ENCODE measurements at places on chromosomes 2 and 18. TPM values are rescaled to one million over a fixed set of nuclear protein-coding genes. Genes with fewer than 3 reads are reported as not detected.

The RALB gene
- total RNA-seq: 83.8 TPM

The MALL gene
- total RNA-seq: 133 TPM

The TDRD15 gene
- not detected for total RNA-seq

The RAPGEF4 gene
- total RNA-seq: 0.12 TPM

The NEUROD1 gene
- total RNA-seq: not detected

The EEF1B2 gene
- total RNA-seq: 1,052 TPM

The TFPI gene
- 58.8 TPM for total RNA-seq

The PROM2 gene
- not detected for total RNA-seq

The ALLC gene
- not detected for total RNA-seq

The EIF4E2 gene
- 86.0 TPM for total RNA-seq

The UBE2E3 gene
- 78.0 TPM for total RNA-seq

The SCN2A gene
- not detected for total RNA-seq

The SLC8A1 gene
- total RNA-seq: 0.51 TPM

The SOWAHC gene
- 17.6 TPM for total RNA-seq

The IL1R1 gene
- total RNA-seq: 25.3 TPM

Measured in A549 treated with RU486 at 1 μM for 4 hours (cell line).